ENCODE measurements at places on chromosomes 2 and 18.

- DNase-seq = no peak
These were observed 22.0 kb upstream of the INHBB start for GRCh38 chr2:120323807-120324399.

- no peak for DNase-seq
These were observed 1.7 kb downstream of the SLC8A1 start for GRCh38 chr2:40450066-40450795.

- DNase-seq = no peak
These were observed 412.0 kb downstream of the MEIS1 start for GRCh38 chr2:66846887-66847286.

DNA sequence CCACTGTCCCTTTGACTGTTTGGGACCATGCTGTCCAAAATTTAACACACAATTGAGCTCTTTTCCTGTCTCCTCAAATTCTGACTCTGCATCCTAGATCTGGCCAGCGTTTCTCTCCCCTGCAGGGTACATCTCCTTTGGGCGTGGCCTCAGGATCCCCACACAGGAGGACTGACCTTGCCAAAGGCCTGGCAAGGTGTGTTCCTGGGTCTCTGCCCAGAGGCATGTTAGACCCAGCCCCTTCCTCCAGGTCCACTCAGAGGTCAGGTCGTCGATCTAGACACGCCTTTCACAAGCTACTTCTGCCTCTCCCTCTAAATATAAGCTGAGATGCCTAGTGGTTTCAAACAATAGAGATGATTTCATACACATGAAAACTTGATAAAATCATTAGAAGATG is 45.4 kb upstream of the SMIM21 start:
- no peak for DNase-seq

DNA sequence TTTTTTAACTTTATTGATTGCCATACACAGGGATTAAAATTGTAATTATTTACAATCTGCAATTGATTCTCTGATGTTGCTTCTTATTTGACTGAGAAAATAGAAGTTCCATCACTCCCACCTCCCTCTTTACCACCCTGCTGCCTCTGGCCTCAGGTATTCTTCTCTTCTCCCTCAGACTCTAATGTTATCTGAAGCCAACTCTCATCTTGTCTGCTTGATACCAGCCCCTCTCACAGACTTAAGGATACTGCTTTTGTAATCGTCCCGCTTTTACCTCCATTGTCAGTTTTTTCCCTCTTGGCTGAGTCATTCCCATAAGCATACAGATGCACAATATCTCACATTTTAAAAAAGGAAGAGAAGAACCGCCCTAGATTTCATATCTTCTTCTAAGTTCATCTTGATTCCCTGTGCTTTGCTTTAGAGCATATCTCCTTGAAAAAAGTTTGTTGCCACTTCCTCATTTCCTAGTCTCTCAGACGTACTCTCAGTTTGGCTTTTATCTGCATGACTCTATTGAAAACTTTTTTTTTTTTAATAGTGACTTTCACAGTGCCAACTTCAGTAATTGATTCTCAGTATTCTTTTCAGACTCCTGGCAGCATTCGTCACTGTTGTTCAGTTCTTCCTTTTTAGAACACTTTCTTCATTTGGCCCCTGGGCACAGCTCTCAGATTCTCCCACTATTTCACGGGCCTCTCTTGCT is 31.1 kb downstream of the SPAG16 start:
- DNase-seq = no peak

- no peak for DNase-seq
These were observed 138.0 kb downstream of the AKAIN1 start for GRCh38 chr18:5058768-5059695.

DNA sequence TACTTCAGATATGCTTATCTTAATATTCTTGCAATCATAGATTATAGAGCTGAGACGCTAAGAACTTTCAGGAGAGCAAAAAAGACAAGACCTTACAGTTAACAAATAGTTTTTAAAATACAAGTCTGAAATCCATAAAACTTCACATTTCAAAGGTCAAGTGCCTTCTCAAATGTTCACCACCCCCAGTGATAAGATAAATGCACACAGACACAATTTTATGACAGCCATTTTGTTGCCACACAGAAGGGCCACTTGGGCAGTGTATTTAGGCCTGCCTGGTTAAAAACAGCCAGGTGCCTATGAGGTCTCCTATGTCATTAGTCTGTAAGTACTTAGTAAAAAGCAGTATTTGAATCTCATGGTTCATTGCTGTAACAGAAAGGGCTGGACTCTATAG is 8.1 kb upstream of the PSTPIP2 start:
- no peak for DNase-seq

- no peak for DNase-seq
These were observed 92.4 kb downstream of the GLI2 start for GRCh38 chr2:120828066-120828465.

- DNase-seq = no peak
These were observed 37.5 kb upstream of the PTH2R start for GRCh38 chr2:208369091-208369490.

GRCh38 chr18:2411381-2411960 is 159.8 kb downstream of the METTL4 start:
- DNase-seq = no peak

DNA sequence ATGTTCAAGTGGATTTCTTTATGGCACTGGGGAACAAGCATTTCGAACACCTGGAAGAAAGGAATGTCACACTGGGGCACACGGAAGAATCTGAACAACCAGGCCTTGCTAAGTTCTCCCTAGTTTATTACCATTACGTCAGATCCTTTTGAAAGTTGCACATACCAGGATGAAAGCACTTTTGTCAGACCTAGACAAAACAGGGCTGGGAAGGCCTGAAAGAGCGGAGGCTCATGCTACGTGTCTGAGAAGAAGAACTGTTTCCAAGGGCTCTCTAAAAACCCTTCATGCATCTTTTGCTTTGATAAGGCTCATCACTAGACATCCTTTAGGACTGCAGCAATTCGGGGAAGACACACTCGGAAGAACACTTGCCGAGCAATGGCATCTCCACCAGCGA is 15.4 kb upstream of the SLC25A52 start:
- DNase-seq = no peak

DNA sequence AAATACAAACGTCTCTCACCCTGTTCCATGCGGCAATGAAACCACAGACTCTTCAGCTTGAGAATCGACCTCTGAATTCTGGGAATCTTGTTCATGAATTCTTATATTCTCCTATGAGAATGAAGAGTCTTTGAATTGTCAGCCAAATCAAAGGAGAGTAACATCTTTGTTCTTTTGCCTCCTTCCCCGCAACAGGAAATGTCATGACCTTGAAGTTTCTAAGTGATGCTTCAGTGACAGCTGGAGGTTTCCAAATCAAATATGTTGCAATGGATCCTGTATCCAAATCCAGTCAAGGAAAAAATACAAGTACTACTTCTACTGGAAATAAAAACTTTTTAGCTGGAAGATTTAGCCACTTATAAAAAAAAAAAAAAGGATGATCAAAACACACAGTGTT is 21.8 kb downstream of the TNFAIP6 start:
- DNase-seq = no peak

DNA sequence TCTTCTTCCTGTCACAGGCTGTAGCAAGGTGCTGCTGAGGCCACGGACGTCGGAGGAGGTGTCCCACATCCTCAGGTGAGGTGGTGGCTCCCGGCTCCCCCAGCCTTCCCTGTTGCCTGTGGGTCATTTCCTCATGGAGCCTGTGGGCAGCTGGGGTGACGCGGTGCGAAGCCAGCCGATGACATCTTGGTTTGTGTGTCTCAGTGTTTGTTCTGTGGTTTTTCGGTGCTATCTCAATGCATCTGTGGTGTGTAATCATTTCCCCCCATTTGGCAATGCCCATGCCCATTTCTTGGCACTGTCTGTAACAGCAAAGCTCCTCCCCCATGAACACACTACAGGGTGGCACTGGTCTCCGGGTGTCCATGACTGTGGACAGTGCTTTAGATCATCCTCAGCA is 6.6 kb downstream of the D2HGDH start:
- DNase-seq = no peak

GRCh38 chr18:41226186-41226585 is 728.8 kb upstream of the PIK3C3 start:
- DNase-seq = no peak

DNA sequence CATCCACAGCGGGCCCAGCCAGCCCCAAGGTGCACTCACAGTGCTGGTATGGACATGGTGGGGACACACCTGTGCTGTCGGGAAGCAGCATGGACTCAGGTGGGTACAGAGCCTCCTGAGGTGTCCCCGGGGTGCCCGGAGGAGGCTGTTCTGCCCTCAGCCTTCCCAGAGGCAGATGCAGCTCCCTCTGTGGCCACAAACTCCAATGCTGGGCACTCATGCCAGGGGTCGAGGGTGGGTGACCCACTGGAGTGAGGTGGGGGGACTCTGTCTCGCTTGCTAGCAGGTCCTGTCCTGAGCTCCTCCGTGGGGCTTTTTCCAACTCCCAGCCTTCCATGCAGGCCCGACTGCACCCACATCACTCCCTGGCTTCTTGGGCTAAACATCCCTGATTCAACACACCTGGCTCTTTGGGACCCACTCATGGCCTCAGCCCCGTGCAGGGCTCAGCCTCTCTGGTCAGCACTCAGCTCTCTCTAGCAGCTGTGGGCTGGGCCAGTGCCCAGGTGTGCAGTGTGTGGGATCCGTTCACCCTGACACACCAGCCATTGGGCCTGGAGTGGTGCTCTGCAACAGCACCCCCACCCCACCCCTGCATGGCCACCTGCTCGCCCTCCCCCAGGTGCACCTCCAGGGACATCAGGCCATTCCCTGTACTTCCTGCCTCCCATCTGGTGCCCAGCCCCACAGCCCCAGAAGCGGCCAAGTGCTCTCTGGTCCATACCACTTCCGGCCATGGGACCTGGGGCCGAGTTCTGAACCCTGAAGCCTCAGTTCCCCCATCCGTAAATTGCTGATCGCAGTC is 16.0 kb downstream of the RAMP1 start:
- peak; percentile 57 for DNase-seq

DNA sequence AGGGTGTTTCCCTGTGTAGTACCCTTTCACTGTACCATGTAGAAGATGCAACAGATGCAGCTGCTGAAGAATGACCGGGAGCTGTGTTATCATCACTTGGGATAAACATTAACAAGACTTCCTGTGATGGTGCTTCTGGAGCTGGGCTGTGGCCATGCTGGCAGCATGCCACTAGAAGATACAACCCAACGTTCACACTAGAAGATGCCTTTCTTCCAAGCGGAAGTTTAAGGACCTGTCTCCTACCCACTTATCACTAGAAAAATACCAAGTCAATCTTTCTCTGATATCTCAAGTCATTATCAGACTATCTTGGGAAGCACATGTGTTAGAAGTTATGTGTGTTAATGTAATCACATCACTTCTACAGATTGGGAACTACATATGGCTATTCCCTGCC is 953.5 kb downstream of the CNTNAP5 start:
- no peak for DNase-seq

- DNase-seq = no peak
These were observed 136.3 kb downstream of the ZEB2 start for GRCh38 chr2:144383571-144384100.

DNA sequence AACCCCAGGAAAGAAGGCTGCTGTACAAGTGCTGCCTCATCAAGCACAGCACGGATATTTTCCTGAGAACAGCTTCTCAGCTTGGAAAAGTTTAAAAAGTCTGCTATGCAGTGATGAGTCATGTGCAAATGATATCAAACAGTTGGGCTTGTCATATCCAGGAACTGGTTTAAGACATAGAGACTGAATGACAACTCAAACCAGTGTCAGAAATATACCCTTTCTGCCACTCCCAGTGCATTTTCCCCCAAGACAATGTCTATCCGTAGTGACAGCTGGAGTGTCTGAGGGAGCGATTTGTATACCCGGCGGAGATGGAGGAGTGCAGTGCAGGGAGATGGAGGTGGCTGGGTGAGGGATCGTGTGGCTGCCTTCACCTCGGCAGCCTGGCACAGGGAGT is 28.2 kb downstream of the SOX11 start:
- DNase-seq = no peak

DNA sequence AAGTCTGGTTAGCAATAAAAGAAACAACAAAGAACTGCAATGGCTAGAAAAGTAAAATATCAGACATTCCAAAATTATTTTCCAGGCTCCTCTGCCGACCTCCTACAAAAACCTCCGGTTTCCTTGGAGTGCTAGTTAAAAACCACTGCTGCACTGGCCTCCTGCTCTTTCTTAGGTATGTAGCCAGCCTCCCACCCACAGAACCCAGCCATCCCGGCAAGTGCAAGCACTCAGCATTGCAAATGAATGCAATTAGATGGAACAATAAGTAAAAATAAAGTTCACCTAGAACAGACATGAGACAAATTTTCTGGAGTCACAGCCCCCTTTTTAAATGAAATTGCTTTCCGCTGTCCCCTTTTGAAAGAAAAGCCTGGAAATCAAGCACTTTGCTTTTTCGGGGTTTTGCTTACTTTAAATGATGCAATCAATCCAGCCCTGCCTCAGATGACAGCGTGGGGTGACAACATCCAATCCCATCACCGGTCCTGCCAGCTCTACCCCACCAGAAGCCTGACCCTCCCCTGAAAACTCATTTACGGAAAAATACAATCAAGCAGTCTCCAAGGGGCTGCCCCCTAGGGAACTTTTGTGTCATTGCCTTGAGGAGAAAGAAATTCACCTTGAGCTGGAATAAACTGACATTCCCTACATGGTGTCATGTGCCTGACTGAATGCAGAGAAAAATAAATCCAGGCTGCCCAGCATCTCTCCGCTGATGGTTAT is 199.8 kb downstream of the EPHA4 start:
- no peak for DNase-seq

GRCh38 chr2:112960230-112960825 is 17.5 kb upstream of the IL36G start:
- no peak for DNase-seq

GRCh38 chr2:86372641-86373502 is 35.4 kb upstream of the REEP1 start:
- DNase-seq = peak; percentile 7

- no peak for DNase-seq
These were observed 190.8 kb downstream of the TMEM247 start for GRCh38 chr2:46669996-46670793.

GRCh38 chr18:44735096-44735495 is 54.4 kb downstream of the SETBP1 start:
- no peak for DNase-seq

- no peak for DNase-seq
These were observed 84.2 kb downstream of the TGFA start for GRCh38 chr2:70469435-70469834.

GRCh38 chr2:223176970-223177369 is 125.0 kb downstream of the KCNE4 start:
- DNase-seq = no peak
